ENCODE measurements at places on chromosomes 1 and 21. TPM values are rescaled to one million over a fixed set of nuclear protein-coding genes. Genes with fewer than 3 reads are reported as not detected.

DNA sequence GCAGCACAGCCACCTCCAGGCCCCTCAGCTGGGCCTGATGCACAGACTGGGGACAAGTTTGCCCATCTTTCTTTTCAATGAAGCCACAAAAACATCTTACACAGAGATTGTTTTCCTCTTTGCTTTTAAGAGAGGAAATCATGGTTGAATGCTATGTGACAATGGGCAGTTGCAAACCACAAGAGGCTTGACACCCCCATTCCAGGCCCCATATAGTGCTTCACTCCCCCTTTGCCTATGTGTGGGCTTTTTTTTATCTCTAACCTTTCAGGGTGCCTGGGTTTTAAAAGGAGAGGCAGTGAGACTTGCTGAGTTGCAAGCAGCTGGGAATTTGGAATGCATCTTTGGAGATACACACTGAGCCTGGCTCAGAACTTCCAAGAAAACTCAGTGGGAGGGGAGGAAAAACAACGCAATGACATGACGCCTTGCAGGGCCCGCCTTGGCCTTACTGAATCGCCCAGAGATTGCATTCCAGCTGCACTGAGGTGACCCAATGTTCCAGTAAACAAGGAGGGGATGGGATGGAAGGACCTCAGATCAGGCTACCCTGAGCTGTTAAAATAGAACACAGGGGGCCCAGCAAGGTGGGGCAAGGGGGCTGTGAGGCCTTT lies 145.2 kb upstream of the ZNF648 start:
- no peak for ATAC-seq

GRCh38 chr1:235737751-235738150 lies 88.2 kb upstream of the GNG4 start:
- ATAC-seq, result no peak

DNA sequence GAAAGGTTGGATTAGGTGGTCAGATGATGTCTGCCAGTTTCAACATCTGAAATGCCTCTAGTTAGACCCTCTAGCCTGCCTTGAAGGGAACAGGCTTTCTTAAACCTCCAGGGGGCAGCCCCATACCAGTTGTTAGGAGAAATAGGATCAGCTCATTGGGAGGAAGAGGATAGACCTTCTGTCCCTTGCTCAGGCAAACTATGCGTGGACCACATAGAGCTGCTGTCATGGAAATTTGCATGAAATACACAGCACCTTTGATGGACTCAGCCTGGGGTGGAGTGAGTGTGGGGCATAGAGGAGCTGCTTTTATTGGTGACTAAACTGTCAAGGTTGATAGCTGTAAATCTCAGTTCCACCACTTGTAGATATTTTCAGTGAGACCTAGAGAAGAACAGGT lies 38.4 kb upstream of the SPAG17 start:
- ATAC-seq, result peak; percentile 97

DNA sequence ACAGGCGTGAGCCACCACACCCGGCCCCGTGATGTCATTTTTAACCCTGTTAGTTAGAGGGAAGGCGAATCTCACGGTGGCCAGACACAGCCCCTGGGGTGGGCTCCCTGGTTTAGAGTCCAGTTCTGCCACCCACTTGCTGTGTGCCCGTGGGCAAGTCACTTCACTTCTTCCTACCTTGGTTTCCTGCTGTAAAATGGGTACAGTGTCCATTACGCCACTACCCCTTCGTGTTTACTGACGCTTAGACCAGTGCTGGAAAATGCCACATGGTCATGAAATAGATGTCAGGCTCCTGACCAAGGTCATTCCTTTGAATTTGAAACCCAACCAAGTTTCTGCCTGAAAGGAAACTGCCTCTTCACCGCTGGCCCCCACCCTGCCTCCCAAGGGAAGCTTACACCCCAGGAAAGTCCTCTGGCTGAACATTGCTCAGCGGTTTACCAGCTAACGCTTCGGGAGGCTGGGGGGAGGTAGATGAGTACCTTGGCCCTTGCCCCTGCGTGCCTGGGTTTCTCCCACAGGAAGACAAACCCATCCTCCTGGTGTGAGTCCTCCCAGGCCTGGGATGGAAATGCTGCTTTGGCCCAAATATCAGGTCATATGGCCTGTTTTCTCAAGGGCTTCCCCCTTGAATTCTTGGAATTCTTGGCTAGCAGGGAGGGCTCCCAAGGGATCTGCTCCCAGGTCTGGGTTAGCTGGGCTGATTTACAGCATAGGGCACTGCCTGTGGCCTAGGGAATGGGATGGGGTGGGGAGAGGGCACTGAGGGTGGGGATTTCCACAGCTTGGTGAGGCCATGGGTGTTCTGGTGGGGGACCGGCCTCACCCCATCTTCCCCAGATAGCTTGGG lies 7.6 kb upstream of the AADACL4 start:
- ATAC-seq, result no peak

GRCh38 chr1:44422161-44422560 lies 17.1 kb downstream of the RNF220 start:
- ATAC-seq, result no peak

DNA sequence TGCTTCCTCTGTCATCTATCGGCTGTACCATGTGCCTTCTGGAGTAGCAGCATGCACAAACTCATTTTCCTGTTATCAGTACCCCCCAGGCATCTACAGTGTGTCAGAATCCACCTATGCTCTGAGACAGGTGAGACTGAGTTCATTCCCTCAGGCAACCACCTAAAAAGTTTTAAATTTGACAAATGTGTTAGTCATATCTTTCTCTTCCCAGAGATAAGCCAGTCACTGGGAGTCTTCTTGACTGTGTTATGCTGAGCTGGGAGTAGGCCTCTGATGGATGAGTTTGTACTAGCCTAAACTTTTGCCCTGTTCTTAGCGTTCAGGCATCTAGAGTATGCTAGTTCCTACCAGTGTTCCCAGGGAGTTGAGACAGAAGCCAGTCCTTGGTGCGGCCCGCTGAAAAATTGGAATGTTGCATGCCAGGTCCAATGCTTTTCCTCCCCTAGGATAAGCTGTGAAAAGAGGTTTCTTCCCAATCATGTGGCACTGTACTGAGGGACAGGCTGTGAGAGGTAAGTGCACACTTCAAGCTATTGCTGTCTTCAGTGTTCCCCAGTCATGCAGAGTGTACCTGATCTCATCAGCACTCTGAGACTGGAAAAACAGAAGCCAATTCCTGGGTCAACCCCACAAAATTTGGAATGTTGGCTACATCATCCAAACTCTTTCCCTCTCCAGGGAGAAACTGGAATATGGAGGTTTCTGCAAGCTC lies 1202.3 kb downstream of the NCAM2 start:
- no peak for ATAC-seq

GRCh38 chr1:150972417-150972940 lies 2.2 kb downstream of the CERS2 start:
- no peak for ATAC-seq

DNA sequence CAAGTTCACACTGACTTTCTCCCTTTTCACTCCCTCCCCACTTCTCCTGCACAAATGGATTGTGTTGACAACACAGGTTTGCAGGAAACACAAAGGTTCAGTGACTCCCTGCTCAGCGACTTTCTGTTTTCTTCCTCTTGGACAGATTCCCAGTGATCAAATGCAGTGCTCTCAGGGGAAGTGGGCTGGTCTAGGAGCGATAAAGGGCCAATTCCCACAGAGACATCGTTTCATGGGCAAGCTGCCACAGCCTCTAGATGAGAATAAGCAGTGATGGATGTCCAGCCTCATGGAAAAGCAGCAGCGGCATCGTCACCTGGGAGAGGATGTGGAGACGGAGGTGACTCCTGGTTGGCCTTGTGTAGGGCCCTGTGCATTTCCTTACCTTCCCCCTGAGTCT lies 30.6 kb downstream of the FYB2 start:
- ATAC-seq, result peak; percentile 52

DNA sequence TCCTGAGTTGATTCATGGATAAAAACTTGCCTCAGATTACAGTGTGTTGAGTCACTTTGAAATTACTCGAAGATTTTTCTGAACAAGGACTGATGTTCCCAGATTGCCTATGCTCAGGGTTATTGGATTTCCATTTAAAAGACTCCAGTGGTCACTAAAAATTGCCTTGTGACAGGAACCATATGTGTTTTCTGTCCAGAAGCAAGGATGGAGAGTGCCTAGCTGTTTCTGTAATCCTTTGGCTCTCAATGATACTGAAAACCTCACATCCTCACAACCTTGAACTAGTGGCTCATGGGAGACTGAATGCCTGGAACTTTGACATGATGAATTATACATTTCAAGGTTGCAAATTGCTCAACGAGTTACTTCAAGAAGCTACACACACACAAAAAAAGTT lies 1271.8 kb downstream of the BRINP3 start:
- no peak for ATAC-seq

TRIM45 gene
- total RNA-seq, result 6.6 TPM

- ATAC-seq, result no peak
These were observed 19.2 kb downstream of the FMO2 start for GRCh38 chr1:171204296-171204695.

- ATAC-seq, result no peak
These were observed 108.8 kb downstream of the NRIP1 start for GRCh38 chr21:14955936-14956520.

ERICH3 gene
- total RNA-seq, result 0.27 TPM

GRCh38 chr1:11150326-11150725 lies 38.8 kb upstream of the ANGPTL7 start:
- ATAC-seq, result no peak

DNA sequence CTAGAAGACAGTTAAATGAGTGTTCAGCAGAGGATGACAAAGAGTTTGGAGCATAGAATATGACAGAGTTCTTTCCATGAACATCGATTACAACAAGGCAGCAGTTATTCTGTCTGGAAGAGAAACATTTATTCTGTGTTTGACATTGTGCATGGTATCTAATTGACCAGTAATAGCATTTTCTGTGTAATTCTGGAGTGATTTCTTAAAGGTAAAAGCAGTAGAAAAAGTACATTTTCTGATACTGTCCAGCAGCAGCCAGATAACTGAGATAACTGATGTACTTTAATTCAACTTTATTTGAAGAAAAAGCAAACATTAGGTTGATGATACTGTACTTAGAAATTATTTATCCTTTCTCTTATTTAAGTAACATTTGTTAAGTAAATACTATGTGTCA lies 497.1 kb downstream of the AGBL4 start:
- no peak for ATAC-seq

DNA sequence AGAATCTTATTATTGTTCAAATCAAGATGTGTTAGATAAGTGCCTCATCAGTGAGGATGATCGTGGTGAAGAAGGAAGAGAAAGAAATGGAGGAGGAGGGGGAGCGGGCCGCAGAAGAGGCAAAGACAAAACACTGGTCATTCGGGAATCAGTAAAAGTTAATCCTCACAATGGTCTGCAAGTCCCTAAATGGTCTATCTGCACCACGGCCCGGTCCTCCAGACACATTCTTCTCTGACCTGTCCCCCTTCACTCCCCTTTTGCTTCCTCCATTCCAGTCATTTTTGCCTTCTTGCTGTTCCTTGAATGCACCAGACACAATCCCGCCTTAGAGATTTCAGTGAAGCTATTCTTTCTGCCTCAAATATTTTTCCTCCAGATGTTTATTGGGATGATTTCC lies 240.1 kb upstream of the ADGRL2 start:
- no peak for ATAC-seq

DNA sequence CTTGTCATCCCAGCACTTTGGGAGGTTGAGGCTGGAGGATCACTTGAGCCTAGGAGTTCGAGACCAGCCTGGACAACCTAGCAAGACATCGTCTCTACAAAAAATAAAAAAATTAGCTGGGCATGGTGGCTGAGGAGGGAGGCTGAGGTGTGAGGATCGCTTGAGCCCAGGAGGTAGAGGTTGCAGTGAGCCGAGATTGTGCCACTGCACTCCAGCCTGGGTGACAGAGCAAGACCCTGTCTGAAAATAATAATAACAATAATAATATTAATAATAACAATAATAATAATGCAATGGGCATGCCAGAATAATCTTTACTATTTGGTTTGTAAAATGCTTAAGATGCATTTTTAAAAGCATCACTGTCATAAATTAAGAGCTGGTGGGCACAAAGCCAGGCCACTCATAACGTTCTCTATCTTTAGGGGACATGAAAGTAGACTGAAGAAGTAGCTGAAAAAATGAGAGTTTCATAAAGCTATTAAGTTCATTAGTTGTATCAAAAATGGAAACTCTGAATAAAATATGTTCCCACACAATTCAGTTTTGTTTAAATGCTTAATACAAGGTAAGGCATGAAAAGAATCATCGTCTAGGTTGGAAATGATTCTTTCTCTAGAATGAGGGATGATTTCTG lies 51.6 kb upstream of the ITPKB start:
- ATAC-seq, result no peak

- ATAC-seq, result no peak
These were observed 51.6 kb downstream of the CHD5 start for GRCh38 chr1:6128276-6129081.

DNA sequence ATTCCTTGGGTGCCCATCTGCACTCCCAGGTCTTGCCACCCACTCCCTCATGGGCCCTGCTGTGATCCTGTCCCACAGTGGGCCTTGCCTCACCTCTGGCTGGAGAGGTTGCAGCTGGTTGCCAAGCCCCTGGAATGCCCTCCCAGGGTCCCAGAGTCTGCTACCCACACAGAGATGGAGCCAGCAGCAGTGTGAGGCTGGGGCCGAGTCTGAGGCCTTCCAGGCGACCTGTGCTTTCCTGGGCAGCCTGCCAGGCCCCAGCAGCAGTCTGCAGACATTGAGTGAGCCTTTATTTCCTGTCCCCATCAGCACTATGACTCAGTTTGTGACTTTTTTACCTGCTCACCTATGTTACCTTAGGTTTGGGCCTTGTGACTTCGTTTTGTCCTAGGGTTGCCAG lies 25.0 kb upstream of the TSPAN2 start:
- ATAC-seq, result no peak

CAMK1G gene
- total RNA-seq, result 7.0 TPM

- ATAC-seq, result no peak
These were observed 105.0 kb downstream of the GALNT2 start for GRCh38 chr1:230172016-230172537.

DNA sequence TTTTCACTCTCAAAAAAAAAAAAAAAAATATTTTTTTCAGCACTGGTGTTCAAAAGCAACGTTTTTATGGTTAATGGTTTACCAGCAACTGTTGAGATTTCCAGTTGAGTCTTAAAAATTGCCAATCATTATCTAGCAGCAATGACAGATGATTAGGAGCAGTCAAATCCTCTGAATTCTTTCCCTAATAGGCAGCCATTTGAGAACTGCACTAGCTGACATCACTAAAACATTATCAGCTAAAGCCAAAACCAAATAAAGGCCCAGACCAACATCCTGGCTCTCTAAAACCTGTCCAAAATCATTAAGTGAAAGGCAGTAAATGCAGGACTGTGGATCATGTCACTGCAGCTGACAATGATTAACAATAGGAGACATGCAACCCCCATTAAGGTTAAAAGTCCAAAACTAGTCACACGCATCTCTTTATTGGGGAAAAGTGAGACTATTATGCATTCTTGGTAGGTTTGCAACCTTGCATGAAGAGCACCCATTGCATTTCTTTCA lies 14.0 kb downstream of the SFPQ start:
- no peak for ATAC-seq

All from motor neuron (in vitro differentiated cells).